ENCODE measurements at places on chromosomes 6 and 20.

DNA sequence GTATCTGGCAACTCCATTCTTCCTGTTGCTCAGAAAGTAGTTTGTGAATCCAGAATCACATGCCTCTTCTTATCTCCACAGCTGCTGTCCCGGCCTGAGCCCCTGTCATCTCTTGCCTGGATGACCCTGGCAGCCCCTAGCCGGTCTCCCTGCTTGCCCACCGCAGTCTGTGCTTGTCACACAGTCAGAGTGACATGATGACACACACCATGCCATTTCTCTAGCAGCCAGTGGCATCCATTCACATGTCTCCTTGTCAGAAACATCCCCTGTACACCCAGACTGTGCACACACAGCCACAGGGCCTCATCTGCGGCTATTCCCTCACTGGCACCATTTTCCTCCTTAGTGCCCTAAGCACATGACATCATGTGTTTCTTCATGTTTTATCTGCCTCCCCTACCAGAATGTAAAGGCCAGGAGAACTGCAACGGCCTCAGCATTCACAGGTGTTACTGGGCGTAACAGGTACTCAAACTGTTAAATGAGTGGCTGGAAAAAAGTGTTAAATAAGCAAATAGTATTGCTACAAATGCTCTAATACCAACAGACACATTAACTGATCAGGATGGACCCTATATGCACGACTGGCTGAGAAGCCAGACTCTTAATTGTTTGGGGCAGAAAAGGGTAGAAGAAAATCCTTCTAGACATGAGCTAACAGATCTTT, 9.6 kb downstream of the ABHD12 start:
- DNase-seq = no peak

DNA sequence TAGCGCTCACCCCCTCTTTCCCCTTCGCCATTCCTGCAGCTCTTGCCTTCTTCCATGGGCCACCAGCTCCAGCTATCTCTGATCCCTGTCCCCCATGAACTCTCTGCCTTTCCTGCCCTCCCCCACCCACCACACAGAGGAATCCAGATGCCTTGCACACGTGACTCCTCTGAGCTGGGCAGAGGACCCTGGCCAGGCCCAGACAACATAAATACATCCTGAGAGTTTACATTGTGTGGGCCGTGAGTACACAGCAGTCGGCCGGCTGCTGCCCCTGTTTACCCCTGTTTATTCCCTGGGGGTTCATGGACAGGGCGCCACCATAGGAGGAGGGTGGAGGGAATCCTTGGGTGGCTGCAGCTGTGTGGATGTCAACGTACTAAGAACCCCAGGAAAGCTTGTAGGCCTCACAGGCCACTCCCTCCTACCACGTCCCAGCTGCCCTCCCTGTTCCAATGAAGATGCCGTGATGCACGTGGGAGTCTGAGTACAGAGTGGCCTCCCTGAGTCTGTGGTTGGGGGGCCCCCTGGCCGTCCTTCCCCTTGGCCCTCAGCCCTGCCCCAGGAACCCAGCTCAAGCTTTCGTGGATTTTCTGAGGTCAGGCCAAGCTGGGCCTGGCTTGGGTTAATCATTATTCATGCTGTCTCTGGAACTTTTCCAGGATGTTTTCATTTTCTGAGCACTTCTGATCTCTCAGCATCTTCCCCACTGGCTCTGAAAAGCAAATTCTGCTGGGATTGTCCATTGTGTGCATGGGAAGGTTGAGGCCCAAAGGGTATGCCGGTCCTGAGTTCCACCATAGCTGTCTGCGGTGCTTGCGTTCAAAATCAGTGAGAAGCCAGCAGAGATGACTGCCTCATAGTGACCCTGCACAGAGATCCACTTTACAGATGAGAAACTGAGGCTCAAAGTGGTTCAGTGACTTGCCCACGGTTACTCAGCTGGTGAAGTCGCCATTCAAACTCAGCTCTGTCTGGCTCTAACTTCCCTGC, 136.3 kb downstream of the MRPL14 start:
- DNase-seq = no peak

GRCh38 chr6:36375644-36376155, 11.8 kb downstream of the ETV7 start:
- no peak for DNase-seq

DNA sequence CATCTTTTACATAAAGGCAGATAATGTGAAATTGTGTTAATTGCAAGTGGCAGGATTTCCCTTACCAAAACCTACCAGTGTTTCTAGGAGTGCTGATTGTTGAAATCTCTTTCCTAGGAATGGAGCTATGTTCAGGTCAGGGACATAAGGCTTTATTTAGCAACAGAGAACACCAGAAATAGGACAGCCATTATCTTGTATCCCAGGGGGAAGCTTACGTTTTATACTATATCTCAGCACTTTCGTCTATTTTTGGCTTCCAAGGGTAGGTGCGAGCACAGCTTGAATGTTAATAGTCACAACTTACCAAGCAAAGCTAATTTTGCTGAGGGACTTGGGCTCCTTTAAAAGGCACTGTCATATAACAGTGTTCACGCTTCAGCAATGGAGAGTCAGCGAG, 94.0 kb downstream of the SYCP2 start:
- DNase-seq = no peak

- peak; percentile 17 for DNase-seq
These were observed 22.4 kb downstream of the TMC2 start for GRCh38 chr20:2558581-2559278.

- no peak for DNase-seq
These were observed 61.1 kb upstream of the GATA5 start for GRCh38 chr20:62536871-62537401.

DNA sequence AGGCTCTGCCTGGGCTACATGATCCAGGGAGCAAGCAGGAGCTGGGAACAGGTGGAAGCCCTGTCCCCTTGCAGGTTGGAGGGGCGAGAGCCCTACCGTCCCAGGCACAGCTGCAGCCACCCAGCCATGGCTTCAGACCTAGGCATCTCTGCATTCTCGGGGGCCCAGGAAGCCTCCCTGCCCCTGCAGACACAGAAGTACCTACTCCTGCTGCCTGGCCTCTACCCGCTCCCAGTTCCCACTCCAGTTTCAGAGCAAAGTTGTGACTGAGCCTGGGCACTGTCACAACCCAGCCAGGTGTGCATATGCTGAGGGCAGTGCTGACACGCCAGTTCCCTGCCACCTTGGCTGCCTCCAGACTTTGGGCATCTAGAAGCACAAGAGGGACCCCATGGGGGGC, 645.9 kb downstream of the HTR1B start:
- DNase-seq = no peak

GRCh38 chr6:31966997-31967925, 4.7 kb downstream of the DXO start:
- DNase-seq = no peak

DNA sequence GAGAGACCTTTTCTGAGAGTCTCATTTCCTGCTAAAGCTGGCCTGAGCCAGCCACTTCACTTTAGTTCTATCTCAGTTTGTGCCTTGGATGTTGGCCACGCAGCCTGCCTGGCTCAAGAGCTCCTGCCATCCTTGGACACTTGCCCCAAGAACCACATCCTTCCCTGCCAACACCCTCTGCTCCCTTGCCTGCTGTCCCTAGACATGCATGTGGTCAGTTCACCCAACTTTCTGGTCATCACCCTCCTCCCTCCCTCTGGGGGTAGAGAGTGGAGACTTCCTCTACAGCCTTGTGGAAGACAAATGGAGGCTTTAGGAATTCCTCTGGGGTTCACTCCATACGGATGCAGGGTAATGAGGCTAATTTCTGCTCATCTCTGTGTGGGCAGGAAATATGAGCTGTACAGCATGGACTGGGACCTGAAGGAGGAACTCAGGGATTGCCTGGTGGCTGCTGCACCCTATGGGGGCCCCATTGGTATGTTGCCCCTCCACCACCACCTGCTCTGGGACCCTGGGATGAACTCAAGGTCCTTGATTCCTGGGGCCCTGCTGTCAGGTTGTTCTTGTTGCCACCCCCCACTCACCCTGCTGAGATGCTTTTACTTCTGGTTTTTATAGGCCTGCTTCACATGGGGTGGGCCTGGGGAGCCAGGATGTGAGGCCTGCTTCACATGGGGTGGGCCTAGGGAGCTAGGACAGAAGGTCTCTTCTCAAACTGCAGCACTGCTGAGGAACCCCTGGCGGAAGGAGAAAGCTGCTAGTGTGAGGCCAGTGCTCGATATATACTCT, 13.8 kb upstream of the PTPRA start:
- no peak for DNase-seq

- no peak for DNase-seq
These were observed 9.8 kb upstream of the PNISR start for GRCh38 chr6:99434702-99435530.

- no peak for DNase-seq
These were observed 74.5 kb downstream of the DACT2 start for GRCh38 chr6:168244961-168245551.

DNA sequence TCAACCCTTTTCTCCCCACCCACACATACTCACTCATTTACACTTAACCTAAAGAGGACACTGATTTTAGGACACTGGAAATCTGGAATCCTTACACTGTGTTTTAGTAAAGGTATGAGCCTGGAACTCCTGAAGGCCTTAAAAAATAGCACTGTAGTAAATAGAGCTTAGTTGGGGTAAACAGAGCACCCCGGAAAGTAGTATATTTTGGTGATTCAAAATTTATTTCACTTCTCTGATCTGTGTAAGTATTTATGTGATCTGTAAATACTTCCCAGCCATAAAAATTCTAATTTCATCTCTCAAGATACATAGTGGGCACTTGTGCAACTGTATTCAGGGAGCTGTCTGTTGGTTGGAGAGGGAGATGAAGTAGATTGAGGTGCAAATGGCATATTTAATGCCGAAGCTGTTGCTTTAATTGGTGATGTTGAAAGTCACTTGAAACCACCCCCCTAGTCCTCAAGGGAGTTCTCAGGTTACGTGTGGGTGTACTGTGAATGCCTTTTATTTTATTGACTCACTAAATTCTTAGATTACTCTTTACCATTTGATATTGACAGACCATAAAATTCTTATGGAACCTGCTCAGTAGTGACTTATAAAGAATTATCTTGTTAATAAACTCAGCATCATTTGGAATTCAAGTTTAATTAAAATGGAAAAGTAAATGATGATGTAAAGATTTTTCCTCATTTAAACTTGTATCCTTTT, 154.9 kb downstream of the SOX4 start:
- no peak for DNase-seq

DNA sequence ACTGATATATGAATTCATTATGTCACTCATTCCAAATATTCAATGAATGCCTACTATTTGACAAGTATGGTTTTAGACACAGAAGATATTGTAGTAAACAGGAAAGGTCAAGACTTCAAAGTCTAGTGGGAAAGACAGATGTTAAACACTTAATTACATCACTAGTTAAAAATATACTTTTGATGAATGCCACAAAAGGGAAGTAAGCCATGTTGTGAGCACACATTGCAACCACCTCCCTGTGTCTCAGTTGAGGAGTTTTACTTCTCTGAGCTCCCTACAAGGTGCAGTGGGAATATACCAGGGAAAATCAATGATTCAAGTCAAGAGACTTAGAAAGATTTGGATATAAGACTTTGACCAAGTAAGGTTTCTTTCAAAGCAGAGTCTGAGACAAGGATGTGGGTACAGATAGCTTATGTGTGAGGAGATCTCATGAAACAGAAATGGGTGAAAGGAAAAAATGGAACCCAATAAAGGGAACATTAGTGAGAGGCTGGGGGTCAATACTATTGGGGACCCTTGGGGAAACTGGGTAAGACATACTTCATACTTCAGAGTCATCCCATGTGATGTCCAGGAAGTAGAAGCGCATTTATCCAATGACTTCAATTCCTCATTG, 503.7 kb downstream of the KIF16B start:
- no peak for DNase-seq

GRCh38 chr6:28586324-28586723, 60.6 kb downstream of the GPX5 start:
- DNase-seq = no peak

- DNase-seq = no peak
These were observed 24.1 kb downstream of the DEK start for GRCh38 chr6:18240230-18240629.

GRCh38 chr6:90217506-90218127, 79.0 kb downstream of the BACH2 start:
- DNase-seq = no peak

DNA sequence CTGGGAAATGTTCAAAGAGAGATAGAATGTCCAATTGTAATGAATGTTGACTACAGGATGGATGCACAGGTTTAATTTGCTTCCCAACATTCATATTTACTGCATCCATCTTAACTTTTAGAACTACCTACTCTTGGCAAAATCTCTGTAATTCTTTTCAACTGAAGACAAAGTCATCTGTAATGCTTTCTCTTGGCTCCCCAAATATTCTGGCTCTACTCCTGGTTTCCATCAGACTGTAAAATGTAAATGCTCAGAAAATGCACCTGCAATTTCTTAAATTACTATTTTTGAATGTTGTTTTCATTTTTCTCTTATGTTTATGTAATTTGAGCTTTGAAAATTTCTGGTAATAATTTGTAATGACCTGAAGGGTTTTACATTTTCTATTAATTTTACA, 480.8 kb upstream of the IMPG1 start:
- no peak for DNase-seq

GRCh38 chr20:48904566-48905296, 16.8 kb upstream of the ARFGEF2 start:
- DNase-seq = peak; percentile 35

All from head of caudate nucleus (tissue), 42 donors.